Stimulated activated CD4-positive, alpha-beta T cell treated with anti-CD3 and anti-CD28 coated beads, Interleukin-2, amount 100 ng/mL, for 4 hours (primary cell): ENCODE measurements at places on chromosomes 12 and 14.

DNA sequence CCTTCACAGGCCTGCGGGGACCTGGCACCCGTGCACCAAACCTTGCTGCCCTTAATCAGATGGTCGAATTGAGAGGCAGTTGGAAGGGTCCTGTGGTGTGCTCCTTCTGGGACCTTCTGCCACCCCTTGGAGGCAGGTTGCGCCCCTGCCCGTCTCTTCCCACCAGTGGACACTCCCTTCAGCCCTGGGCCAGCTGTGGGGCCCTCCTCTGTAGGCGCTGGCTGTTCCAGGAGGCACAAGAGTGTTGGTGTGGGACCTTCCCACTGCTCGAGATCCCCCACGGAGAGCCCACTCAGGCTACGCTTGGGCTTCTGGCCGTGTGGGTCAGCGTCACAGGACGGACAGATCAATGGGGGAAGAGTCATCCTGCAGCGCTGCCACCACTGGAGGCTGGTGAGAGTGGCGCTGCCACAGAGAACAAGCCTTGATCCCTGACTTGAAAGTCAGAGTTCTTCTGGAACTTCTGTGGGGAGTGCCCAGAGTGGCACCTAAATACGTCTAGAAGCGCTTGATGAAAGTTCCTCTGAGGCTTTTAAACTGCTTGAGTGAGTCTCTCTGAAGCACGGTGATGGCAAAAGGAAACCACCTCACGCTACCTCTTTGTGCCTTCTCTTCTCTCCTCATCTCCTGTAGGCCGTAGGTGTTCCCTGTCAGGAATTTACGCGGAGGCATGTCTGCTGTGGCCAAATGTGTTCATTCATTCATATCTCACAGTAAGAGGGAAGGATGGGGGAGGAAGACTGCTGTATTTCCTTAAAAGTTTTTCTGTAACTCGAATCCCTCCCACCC, 48.3 kb downstream of the TRAF3 start:
- DNase-seq = no peak

- no peak for DNase-seq
Observed at GRCh38 chr12:117234441-117234840, 44.2 kb upstream of the FBXO21 start.

DNA sequence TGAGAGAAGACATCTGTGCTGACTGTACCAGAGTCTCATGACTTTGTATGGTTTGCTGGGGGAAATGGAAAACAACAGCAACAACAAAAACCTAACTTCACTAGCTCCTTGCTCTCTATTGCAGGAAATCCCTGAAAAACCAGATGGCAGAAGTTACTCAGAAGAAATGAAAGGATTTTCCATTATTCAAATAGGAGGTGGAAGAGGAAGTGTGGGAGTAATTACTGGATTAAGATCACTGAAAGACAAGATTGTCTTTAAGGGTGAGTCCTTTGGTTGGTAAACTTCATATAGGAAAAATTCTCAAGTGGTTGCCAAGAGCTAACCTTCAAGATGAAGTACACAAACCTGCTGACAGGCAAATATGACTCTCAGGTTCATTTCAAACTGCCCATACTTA, 391.9 kb upstream of the ATP2B1 start:
- no peak for DNase-seq

- no peak for DNase-seq
Observed at GRCh38 chr12:52026263-52026662, 19.5 kb downstream of the TAMALIN start.

DNA sequence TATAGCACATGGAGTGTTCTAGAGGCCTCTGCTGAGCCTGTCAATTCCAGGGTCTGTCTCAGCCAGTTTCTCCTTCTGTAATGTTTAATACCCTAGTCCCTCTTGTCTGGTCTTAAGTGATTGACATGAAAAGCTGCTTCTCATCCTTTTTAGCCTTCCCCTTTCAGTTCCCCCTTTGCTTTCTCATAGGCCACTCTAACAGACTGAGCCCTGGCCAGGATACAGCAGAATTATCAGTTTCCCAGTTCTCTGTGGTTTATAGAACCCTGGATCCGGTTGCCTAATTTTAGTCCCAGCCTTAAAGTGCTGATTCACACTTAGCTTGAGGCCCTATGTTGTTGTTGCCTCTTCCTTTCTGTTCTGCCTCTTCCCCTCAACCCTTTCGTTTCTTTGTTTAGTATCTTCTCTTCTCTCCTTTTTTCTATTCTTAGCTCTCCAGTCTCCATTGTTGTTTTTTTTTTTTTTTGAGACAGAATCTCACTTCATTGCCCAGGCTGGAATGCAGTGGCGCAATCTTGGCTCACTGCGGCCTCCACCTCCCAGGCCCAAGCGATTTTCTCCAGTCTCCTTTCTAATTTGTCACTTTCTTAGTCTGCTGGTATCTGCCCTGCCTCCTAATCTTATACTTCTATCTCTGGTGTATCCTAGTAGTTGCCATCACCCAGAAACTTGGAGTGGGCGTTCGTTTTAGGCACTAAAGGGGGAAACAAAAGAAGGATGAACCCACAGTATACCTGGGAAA, 2.9 kb upstream of the BIN2 start:
- no peak for DNase-seq

- DNase-seq = peak; percentile 19
Observed at GRCh38 chr14:35402323-35403113, 2.0 kb downstream of the NFKBIA start.

- no peak for DNase-seq
Observed at GRCh38 chr12:66627270-66627987, 51.4 kb downstream of the GRIP1 start.

- DNase-seq = no peak
Observed at GRCh38 chr12:113222730-113223531, 1.7 kb downstream of the TPCN1 start.

DNA sequence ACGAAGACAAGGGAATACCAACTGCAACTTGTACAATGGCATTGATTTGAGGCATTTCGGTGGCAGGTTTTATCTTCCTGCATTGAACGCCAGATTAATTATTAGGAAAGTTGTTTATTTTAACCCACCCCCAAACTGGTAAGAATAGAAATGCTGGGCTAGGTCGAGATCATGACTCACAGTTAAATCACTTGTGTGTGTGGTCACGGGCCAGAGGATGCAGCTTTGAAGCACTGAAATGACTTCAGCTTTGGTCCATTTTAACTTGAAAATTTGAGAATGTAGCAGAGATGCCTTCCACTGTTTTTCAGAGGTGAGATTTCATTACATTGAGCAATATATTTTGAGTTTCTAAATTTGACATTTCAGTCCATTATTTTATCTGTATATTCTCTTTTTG, 23.6 kb upstream of the KCNH3 start:
- DNase-seq = no peak

- no peak for DNase-seq
Observed at GRCh38 chr12:93500667-93501066, 33.4 kb downstream of the MRPL42 start.

DNA sequence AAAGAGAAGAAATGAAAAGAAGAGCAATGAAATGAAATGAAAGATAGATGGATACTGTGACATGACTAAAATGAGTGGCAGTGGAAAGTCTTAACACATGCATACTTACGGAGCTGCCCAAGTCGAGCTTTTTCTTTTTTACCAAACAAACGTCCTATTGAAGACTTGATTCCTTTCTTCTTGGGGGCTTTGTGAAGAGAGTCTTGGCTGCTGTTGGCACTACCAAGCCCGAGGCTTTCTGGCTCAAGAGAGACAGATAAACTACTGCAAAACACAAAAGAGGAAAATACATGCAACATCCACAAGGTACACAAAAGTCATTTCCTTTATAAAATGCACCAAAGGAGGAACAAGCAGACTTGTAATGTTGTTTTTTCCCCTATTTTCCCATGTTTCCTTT, 261.2 kb downstream of the ACSS3 start:
- DNase-seq = no peak

DNA sequence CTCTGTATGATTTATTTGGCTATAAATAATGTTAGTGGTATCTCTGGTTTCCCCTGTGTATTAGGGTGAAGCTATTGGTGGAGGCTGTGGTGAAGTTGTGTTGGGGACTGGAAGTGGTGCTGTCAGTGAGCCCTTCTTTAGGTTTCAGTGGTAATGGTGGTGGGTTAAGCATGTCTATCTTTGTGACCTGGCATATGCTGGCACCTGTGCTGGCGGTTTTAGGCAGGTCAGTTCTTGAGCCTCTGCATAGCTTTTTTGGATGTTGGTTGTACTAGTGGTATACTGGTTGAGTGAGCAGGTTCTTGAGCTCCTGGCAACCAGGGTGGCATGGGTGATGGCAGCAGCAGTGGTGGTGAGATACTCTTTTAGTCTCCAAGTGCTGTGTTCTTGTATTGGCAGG, 161.9 kb upstream of the CAND1 start:
- no peak for DNase-seq

GRCh38 chr14:64632056-64632455, 72.2 kb upstream of the PLEKHG3 start:
- DNase-seq = no peak

- DNase-seq = no peak
Observed at GRCh38 chr12:28883406-28883997, 265.6 kb upstream of the FAR2 start.

DNA sequence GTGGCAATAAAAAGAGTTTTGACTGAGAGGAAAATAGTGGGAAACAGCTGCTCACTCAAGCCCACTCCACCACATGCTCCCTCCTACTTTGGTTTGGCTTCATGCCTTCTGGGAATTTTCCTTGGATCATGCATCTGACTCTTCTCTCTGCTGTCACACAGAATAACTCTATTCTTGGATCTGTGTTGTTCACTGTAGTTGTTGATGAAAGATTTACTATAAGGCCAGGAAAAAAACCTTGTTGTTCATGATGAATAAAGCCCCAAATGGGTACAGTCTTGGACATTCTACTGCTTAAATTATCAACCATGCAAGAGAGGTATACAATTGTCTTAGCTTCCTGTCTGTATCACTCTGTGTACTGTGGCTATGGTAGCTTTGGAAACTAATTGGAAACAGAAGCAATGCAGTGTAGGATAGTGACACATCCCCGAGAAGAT, 70.5 kb downstream of the TMX1 start:
- DNase-seq = no peak

GRCh38 chr12:53550595-53550994, 43.3 kb upstream of the NPFF start:
- DNase-seq = no peak

DNA sequence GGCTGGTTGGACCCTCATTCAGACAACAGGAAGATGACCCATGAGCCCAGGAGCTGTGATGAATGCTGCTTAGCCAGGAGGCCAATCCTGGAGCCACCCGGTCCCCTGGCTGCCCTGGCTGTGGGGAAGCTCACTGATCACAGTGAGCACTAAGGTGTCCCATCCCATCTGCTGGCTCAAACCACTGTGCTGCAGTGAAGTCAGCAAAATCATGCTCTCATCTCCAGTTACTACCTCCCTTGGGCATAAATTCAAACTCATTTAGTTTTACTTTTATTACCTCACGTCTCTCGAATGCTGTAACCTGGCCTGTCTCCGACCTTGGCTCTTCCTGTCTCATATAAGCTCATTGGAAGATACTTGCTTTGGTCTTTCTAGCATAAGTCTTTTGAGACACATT, 112.4 kb downstream of the APAF1 start:
- DNase-seq = no peak
